Effector CD4-positive, alpha-beta T cell (primary cell): ENCODE measurements at places on chromosomes 3 and 15.
A peak's percentile ranks its signal among the peaks of the same experiment; 100 is the strongest.

DNA sequence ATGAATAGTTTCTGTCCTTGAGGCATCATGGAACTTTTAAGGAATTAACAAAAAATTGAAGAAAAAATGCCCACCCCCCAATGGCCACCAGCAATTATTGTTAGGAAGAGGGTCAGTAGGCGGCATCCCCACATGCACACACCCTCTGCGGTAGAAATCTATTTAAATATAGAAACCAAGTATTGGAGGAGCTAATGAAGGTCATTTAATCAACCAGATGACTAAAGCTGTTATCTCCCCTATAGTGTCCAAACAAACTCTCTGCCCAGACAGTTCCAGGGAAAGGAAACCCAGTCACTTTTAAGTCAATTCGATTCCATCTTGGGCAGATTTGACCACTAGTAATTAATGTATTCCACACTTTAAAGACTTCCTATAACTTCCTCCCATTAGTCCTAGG is 47.1 kb downstream of the DGKG start:
- no peak for DNase-seq

DNA sequence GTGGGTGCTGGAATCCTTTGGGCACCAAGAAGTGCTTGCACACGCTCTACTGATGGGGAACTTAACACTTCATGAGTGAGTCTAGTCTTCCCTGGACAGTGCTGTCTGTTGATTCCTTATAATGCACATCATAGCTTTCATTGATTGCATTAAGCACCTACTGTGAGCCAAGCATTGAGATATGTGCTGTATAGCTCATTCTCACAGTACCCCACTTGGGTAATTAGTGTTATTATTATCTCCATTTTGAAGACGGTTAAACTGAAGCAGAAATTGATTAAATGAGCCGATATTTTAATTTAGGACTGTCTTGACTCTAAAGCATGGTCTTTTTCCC is 504 bp upstream of the PDHB start:
- DNase-seq, result no peak

GRCh38 chr3:163773136-163773535 is 1305.2 kb downstream of the SI start:
- no peak for DNase-seq

- DNase-seq, result no peak
Measured at GRCh38 chr15:91942720-91943394, 89.3 kb downstream of the SLCO3A1 start.

DNA sequence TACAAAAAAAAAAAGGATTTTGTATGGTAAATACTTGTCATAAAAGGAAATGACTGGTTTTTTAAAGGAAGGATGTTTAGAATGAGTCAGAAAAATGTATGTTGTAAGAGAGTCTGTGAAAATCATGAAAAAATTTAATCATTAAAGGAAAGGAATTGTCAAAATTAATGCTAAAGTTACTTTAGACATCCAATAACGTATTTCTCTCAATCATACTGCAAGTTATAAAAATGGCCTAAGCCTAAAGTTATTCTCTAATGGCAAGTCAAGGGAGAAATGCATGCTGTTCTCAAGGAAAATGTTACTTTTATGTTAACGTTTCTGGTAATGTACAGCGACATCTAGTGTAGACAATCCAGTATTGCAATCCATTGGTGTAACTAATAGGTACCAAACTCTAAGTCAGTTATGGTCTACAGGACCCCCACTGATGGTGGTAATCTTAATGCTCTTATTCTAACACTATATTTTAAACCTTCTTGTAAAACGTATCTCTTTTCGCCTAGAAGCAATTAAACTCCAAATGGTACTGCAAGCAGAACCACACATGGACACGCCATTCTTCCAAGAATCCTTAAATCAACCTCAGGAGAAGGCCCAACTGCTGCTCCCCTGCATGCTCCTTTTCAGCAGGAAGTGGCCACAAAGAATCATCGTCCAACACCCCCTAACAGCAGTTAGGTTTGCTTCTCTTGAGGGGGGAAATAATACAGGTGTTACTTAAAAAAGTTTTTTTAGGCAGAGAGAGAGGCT is 35.2 kb downstream of the NCEH1 start:
- peak; percentile 14 for DNase-seq

GRCh38 chr3:127426444-127427153 is 138.8 kb upstream of the PRR20G start:
- no peak for DNase-seq

- no peak for DNase-seq
Measured at GRCh38 chr3:161067335-161067734, 37.8 kb downstream of the B3GALNT1 start.

- DNase-seq, result no peak
Measured at GRCh38 chr3:139538733-139539132, 809 bp downstream of the RBP1 start.

- DNase-seq, result no peak
Measured at GRCh38 chr15:39283531-39283930, 297.3 kb upstream of the THBS1 start.

DNA sequence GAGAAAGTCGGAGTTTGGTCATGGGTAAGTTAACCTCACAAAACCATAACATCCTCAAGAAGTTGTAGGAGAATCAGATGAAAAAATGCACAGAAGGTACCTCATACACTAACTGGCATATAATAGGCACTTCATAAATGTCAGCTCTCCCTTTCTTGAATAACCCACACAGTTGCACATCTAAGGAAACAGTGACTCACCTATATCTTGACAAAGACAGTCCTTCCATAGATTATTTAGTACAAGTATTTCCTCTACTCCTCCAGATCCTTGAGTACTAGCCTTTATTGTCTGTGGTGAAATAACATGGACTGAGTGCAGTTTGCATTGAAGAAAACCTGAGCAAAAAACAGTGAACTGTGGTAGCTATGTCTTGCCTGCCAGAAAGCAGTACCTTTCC is 46.6 kb downstream of the MAGI1 start:
- DNase-seq, result no peak

GRCh38 chr3:160286231-160286630 is 61.0 kb downstream of the C3orf80 start:
- no peak for DNase-seq

DNA sequence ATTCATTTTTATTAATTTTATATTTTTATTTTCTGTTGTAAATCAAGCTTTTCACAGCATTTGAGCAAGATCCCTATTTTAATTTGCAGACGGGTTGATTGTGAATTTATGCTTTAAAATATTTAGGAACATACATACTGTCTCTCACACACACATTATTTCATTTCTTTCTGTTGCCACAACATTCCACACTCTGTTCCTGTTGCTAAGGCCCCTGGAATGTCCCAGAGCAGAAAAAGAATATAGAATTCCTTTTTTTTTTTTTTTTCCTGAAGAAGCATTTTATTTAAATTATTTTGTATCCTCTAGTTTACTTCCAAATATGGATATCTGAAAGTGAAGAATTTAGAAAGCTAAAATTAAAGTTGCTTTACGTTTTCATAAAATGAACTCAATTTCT is 36.8 kb upstream of the SCAANT1 start:
- DNase-seq, result no peak

DNA sequence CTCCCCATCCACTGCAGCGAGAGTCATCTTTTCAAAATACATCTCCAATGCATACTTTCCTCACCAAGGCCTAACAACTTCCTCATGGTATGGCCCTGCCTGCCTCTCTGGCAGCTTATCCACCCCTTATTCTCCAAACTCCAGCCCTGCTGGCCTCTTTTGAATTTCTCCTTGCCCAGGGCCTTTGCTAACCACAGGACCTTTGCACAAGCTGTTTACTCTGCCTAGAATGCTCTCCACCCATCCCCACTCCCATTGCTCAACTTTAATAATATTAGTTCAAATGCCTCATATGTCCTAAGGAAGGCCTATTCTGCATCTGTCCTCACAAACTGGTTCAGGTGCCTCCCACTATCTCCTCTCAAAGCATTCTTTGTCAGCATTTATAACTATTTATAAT is 230.7 kb downstream of the CADPS start:
- no peak for DNase-seq

DNA sequence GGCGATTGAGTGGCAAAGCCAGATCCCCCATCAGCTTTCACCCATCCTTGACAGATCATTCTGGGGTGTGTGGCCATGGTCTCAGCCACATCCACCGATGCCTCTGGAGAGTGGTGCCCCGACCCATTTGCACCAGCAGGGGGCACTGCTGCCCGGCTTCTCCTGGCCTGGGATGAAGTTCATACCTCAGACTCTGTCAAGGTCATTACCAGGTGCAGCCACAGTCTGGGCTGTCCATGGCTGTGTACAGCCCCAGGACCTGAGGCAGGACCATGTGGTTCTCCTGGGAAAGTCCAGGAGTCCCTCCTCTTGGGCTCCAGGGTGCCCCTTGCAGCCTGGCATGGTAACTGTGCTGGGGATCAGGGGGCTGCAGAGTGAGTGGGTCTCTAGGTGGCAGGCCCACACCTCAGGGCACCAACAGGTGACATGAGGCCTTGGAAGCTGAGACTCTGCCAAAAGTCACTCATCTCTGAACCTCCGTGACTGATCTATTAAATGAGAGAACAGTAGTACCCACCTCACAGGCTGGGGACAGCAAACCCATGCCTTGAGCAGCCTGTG is 67.2 kb downstream of the CACNA2D2 start:
- peak; percentile 63 for DNase-seq

- no peak for DNase-seq
Measured at GRCh38 chr3:15520185-15520584, 1.3 kb downstream of the COLQ start.

- no peak for DNase-seq
Measured at GRCh38 chr15:34644851-34645250, 61.4 kb upstream of the GOLGA8B start.

- DNase-seq, result no peak
Measured at GRCh38 chr3:71499227-71499876, 84.2 kb downstream of the FOXP1 start.

DNA sequence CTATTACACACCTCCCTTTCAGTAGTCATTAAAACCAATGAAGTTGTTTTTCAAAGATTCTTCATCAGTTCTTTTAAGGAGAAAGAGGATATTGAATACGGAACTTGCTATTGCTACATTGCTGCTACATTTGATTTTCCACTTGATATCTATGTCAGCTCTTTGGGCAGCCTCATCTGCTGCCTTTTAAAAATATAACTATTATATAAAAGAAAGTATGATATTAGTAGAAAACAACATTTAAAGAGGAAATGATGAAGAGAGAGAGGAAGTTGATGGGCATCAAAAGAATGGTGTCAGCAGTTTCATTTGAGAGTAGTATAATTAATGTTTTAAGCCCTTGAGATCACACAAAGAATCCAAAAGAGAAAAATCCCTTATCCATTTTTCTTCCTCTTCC is 171.4 kb downstream of the NFKBIZ start:
- no peak for DNase-seq

DNA sequence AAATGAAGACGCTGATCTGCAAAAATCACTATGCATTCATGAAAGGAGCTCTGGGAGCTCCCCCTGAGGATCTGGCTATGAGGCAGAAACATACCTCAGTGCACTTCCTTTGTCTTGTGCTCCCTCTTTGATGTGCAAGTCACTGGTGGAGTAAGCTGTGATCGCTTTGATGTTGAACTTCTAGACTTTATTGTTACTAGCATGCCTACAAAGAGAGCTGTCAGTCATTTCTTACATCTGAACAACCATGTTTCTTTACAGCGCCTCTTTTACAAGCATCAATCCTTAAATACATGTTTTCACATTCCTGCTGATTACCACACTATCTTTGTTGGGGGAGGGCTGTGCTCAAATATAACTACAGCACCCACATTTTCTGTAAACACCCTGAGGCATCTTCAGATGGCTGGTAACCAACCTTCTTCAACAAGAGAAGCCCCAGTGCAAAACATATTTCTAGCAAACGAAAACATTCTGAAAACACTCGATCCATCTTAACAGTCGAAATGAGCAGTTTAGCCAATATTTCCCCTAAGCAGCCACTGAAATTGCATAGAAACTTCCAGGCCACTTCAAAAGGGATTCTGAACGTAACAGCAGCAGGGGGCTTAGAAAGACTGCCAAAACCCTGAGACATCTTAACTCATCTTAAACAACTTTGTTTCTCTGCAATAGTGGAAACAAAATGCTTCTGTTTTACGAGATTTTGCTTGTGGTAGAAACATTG is 101.9 kb upstream of the ICE2 start:
- peak; percentile 57 for DNase-seq

GRCh38 chr3:151816091-151816604 is 2.2 kb downstream of the AADAC start:
- DNase-seq, result no peak

DNA sequence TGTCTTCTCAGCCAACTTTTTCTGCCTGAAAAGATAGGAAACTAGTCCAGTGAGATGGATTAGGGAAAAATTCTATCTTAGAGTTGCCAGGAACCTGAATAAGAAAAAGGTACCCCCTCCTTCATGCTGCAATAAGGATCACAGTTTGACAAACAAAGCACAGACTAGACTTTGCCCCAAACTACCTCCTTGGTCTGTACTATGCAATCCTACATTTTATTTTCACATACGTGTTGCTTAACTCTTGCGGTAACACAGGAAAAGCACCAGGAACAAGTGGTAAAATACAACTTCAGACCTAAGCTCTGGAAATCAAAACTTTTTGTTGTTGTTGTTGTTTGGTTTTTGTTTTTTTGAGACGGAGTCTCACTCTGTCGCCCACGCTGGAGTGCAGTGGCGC is 11.3 kb upstream of the IL12A start:
- no peak for DNase-seq

DNA sequence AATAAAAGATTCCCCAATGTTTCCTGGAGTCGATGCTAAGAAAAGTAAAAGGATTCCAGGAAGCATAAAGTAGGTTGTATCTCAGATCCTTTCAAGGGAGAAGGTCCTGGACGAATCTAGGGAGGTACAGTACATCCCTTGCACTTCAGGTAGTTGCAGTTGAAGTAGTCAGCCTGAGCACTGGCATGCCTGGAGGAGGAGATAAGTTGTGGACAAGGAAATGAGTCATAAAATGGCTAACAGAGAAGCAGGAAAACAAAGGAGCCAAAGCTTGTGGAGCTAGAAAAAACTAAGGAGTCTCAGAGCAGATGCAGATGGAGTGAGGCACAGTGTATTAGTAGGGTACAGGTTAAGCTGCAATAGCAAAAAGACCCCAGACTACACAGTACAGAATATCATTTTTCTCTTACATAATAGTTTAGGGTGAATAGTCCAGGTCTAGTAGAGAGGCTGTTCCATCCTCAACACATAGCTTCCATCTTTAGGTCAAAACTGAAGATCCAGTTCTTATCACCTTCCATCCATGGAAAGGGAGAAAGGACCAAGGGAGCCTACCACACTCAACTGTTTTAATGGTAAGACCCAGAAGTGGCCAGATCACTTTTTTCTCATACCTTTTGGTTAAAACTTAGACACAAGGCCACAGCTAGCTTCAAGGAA is 41.3 kb downstream of the COL6A5 start:
- no peak for DNase-seq
